Activated CD4-positive, CD25-positive, alpha-beta regulatory T cell (primary cell): ENCODE measurements at places on chromosomes 1 and 21.
A peak's percentile ranks its signal among the peaks of the same experiment; 100 is the strongest.

DNA sequence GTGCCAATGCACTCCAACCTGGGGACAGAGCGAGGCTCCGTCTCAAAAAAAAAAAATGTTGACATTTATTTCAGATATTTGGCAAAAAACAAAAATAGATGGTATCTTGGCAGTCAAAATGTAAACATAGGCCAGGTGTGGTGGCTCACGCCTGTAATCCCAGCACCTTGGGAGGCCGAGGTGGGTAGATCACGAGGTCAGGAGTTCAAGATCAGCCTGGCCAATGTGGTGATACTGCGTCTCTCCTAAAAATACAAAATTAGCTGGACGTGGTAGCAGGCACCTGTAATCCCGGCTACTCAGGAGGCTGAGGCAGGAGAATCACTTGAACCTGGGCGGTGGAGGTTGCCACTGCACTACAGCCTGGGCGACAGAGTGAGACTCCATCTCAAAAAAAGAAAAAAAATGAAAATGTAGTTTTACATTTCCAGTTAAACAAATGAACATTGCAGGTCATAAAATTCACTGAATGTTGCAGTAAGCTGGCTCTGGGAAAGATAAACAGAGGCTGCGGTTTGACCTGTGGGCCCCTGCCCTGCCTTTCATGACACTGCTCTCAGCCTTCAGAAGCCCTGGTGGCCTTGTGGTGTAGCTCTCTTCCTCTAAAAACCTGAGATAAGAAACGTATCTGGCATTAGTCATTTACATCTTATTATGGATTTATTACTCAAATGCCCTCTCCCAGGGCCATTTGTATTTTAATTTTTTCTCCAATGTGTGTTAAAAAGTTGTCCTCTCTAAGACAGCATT lies 12.2 kb upstream of the SLC44A3 start:
- no peak for DNase-seq

GRCh38 chr1:1680912-1681273 lies 11.7 kb downstream of the SLC35E2B start:
- no peak for DNase-seq

GRCh38 chr1:160130486-160130885 lies 14.9 kb downstream of the ATP1A2 start:
- no peak for DNase-seq

GRCh38 chr1:4674676-4675075 lies 20.3 kb downstream of the AJAP1 start:
- DNase-seq: no peak

DNA sequence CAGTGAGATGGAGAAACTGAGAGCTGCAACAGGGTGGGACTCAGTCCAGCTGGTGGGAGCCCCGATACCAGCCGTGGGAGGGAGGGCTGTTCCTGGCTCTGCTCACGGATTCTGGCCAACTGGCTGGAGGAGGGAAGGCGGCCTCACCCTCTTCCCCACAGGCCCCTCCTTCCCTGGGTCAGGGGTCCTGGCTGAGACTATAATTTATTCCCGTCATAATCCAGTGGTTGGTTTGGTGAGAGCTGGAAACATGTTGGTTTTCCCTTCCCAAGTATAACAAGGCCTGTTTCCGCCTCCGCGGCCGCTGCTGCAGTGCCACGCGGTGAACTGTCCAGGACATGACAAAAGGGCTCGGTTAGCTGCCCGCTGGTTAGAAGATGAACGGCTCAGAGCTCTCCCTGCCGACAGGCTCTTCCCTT lies 10.0 kb downstream of the PTPRF start:
- DNase-seq: no peak

DNA sequence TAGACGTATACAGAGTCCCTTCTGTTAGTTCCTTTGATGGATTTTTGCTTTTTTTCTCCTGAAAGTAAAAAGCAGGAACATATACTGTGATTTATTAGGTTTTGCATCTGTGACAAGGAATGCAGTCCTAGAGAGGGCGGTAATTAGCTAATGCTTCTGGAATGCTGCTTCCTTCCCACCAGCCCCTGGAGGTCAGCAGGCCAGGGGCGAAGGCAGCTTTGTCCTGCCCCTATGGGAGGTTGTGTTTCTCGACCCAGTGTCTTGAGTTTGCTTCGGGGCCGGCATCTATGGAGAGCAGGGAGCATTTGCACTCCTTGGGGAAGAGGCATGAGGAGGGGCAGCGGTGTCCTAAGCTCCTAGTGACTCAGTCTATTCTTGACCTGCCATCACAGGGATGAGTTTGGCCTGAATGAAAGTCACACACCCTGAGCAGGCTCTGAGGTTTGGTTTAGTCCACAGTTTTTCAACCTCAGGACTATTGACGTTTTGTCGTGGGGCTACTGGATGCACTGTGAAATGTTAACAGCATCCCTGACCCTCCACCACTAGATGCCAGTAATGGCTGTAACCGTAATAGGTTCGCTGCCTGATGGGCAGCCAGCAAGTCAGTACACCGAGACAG lies 85.0 kb upstream of the KCNJ15 start:
- no peak for DNase-seq

DNA sequence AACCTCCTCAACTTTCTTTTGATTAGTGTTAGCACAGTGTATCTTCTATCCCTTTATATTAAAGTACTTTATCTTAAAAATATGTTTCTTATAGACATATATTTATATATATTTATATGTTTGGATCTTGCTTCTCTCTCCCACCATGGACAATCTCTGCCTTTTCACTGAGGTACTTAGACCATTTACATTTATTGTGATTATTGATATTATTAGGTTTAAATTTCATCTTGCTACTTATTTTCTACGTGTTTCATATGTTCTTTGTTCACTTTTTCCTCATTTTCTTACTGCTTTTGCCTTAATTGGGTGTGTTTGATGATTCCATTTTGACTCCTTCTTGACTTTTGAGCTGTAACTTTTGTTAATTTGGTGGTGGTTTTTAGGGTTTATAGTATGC lies 70.7 kb downstream of the POFUT2 start:
- no peak for DNase-seq

DNA sequence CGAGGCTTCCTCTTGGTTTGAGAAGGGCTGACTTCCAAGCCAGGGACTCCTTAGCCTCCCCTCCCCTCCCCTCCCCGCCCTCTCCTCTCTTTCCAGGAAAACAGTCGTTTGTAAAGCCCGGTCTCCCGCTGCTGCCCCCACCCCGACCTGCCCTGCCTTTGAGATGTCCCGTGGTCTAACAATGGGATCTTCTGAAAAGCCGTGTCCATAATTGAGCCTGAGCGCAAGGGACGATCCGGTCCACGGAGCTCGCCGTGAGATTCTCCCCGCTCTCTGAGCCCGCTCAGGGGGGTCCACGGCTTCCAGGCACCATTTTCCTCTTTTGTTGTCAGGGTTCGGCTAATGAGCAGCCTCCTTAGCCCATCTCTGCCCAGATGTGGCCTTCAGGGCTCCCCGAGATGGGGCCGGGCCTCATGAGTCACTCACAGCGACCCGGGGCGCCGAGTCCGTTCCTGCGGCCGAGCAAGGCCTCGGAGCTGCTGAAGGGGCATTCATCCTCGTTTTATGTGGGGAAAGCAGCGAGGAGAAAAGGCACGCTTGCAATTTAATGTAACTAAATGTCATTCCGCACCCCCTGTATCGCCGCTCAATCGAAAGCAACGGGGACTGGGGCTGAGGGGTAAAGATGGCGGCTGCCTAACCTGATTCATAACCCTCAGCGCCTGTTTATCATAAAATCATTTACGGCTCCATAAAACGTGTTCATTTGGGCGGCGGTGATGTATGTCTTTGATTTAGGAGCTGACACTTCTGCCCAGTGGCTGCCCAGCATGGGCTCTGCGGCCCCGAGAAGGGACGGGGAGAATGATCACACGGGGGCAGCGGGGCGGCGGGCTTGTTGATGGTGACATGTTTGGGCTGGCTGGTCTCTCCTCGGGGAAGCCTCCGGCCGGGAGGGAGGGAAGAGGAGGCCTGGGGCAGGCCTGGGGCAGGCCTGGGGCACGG lies 232.6 kb upstream of the C1orf174 start:
- no peak for DNase-seq

DNA sequence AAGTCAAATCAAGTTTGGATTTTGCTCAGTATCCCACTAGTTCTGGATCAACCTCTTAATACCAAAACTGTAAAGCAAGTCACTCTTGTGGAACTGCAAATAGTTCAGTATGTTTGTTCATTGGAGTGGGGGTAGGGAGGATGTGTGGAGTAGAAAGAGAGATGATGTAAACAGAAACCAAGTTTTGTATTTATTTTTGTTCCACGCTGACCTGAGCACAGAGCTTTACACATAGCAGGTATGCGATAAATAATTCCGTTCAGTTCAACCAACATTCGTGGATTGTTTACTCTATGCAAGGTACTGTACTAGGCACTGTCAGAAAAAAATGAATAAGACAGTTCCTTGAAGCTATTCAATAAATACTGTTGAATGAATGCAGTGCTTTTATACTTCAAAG lies 4.5 kb upstream of the ZNF644 start:
- DNase-seq: no peak

DNA sequence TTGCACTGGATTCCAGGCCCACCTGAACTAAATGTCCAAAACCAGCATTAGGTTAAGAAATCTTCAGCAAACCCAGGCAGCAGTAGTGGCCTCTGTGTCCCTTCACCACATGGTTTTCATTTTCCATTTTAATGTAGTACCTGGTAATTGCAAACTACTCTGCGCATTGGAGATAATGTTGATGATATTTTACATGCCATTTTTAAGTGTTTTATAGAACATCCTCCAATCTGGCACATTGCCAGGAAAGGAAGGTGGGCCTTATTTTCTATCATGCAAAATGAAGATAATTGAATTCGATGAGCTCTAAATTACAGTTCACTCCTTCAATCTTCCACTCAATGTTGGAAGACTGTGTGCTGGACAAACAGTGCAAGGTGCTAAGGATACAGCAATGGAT lies 89.5 kb downstream of the ZC3H11B start:
- DNase-seq: no peak

DNA sequence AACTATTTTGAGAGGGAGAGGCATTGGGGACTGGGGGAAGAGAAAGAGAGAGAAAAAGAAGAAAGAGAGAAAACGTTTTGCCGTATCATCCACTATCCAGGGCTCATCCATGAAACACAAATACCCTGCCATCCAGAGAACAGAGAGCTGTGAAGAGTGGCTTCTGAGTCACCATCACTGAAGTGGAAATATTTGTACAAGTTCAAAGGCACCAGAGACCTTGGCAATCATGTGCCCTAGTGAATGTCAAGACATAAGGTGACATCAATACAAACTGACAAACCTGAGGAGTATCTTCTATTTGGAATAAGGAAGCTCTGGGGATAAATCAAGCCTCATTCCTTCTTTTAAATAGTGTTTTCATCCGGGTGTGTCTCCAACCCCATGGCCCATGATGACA lies 197.2 kb upstream of the PROX1 start:
- no peak for DNase-seq

DNA sequence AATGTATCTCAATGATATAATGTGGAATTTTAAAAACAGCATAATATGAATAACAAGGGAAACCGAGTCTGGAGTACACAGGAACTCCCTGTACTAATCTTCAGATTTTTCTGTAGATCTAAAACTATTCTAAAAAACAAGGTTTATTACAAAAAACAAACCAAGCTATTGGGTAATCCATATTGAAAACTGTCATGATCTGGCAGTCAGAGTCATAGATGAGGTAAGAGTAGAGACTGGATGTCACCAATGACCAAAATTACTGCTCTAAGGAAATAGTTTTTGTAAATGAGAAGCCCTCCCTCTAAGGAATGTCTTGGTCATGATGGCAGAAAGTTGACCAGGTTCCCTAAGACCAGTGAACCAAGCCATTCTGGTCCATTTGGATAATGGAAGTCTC lies 2.4 kb upstream of the SPOCD1 start:
- DNase-seq: no peak

GRCh38 chr1:176994931-176995596 lies 169.4 kb downstream of the ASTN1 start:
- no peak for DNase-seq

GRCh38 chr1:162706606-162707005 lies 74.3 kb downstream of the DDR2 start:
- no peak for DNase-seq

GRCh38 chr21:29376556-29376955 lies 77.8 kb downstream of the BACH1 start:
- DNase-seq: peak; percentile 2

GRCh38 chr1:214164173-214164572 lies 116.8 kb upstream of the SMYD2 start:
- no peak for DNase-seq

- no peak for DNase-seq
These were observed 29.1 kb upstream of the CAPZB start for GRCh38 chr1:19514391-19514831.

DNA sequence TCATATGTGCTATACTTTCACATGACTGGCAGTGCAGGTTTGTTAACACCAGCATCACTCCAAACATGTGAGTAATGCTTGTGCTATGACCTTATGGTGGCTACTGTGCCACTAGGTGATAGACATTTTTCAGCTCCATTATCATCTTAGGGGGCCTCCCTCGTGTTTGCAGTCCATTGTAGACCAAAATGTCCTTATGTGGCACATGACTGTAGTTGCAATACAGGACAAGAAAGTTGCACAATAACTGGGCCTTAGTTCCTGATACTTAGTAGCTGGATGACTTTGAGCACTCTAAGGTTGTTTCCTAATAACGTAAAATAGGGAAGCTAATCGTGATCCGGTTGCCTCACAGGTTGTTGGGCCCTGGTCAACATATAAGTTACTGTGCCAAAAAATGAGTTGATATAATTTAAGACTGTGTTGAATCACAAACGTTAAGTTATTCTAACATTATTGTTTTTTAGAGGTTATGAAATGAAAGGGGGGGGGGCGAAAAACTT lies 511 bp upstream of the SNX27 start:
- no peak for DNase-seq

DNA sequence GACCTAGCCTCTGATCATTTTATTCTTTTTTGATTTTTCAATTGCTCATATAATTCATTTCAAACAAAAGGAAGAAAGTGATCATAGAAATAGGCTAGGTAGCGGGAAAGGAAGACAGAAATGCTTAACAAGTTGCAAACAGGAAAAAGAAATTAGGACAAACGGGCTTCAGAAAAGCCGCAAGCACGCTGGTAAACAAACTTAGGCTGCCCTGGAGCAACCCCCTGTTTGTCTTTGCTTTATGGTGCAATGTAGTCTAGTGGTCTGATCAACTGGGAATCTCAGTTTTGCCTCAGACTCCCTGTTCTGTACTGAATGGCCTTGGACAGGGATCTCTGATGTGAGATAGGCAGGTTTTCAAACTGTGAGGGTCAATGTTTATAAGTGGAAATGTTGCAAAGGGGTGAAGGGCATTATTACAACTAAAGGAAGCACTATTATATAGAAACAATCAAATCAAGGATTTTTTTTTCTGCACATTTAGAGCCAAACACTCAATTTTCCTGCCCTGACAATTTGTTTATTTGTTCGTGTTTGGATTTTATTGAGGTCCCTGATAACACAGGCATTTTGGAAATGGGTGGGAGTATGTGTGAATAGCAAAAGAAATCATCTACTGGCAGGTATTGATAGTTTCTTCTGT lies 146.8 kb upstream of the NRIP1 start:
- DNase-seq: no peak

GRCh38 chr1:5189384-5189783 lies 535.0 kb downstream of the AJAP1 start:
- DNase-seq: no peak

GRCh38 chr1:55726994-55727393 lies 511.8 kb upstream of the USP24 start:
- no peak for DNase-seq
